ENCODE measurements at places on chromosomes 6 and 20. TPM values are rescaled to one million over a fixed set of nuclear protein-coding genes. Genes with fewer than 3 reads are reported as not detected.

Gene BMP7
- 3.7 TPM for total RNA-seq

Gene VWA7
- 0.65 TPM for total RNA-seq

Gene MUCL3
- under 0.01 TPM for total RNA-seq

Gene ADGRF5
- total RNA-seq, result 0.14 TPM

Gene DEF6
- total RNA-seq, result 6.0 TPM

Gene BPI
- total RNA-seq, result not detected

Gene PDE10A
- total RNA-seq, result 6.9 TPM

Gene TGIF2
- total RNA-seq, result 22.0 TPM

Gene RAB32
- total RNA-seq, result 152 TPM

- no peak for DNase-seq
Measured at GRCh38 chr6:101396548-101397173, 3.2 kb downstream of the GRIK2 start.

DNA sequence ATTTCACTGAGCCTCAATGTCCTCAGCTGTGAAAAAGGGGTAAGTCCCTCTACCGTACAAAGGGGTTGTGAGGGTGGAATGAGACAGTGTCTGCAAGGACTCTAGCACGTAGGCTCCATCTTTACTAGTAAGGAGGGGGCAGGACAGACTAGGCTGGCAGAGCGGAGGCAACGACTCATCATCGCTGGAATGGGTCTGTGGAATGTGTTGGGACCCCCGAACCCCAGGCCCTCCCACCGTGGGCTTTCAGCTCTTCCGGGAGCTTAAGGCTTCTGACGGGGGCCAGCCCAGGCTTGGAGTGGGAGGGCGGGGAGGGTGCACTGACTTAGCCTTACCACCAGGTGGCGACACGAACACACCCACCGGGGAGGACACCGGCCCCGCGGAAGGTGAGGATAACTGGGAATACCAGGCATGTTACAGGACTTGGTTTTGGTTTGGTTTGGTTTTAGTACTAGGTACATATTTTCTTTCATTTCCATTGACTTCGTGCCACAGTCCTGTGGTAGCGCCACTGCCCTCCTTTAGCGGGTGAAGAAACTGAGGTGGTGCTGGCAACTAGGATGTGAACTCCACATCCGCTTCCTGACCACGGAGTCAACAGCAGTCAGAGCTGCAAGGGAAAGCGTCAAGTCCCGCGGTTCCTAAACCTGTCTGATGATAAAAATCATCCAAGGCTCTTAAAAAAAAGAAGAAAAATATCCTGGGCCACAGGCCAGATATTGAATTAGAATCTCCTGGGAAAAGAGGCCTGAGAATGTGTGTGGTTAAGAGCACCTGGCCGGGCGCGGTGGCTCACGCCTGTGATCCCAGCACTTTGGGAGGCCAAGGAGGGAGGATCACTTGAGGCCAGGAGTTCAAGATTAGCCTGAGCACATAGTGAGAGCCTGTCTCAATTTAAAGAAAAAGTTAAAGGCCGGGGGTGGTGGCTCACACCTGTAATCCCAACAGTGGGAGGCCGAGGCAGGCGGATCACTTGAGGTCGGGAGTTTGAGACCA, 10.3 kb upstream of the TULP1 start:
- DNase-seq, result no peak

GRCh38 chr6:28943557-28944411, 20.0 kb upstream of the TRIM27 start:
- no peak for DNase-seq

GRCh38 chr6:3162067-3162497, 4.7 kb upstream of the TUBB2A start:
- DNase-seq, result no peak

- DNase-seq, result no peak
Measured at GRCh38 chr6:64034910-64035655, 399.5 kb downstream of the PHF3 start.

- DNase-seq, result no peak
Measured at GRCh38 chr6:34177181-34177591, 31.3 kb upstream of the GRM4 start.

- DNase-seq, result no peak
Measured at GRCh38 chr20:44085616-44086434, 101.2 kb downstream of the JPH2 start.

- no peak for DNase-seq
Measured at GRCh38 chr6:144263786-144264185, 21.3 kb upstream of the UTRN start.

DNA sequence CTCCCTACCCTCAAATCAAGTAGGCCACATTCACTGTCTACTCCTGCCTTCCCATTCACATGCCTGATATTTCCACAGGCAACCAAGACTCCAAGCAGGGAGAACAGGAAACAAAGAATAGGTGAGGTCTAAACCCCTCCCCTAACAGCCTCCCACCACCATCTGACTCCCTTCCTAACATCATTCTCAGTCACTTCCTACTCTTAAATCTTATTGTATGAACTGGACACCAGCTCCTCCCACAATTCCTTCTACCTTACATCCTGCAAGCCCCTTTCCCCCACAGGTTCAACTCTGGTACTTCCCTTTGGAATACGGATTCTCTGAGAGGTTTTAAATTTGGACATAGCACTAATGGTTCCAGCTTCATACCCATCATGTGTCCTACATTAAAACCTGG, 944 bp upstream of the C6orf136 start:
- DNase-seq, result no peak
